ENCODE measurements at places on chromosomes 12 and 14.

DNA sequence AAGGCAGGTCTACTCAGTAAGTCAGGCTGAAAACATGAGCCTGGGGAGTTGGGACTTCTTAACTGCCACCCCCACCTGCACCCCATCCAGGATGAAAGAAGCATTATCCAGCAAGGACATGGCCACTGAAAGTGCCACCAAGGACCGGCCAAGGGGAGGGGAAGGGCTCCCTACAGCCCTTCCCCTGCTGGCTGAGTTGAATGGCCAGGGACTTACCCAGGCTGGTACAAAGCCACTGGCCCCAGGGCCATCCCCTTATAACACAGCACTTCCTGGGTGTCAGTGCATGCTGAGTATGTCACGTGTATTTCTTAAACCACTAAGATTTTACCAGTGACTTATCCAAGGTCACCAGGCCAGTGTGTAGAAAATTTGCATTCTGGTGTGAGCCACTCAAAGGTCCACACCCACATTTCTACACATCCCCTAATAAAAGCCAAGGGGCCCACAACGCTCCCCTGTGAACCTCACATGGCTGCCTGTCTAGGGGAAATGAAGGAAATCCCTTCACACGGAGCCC lies 29.3 kb upstream of the ZFP36L1 start:
- DNase-seq = no peak

GRCh38 chr12:88471331-88472045 lies 108.8 kb downstream of the KITLG start:
- DNase-seq = peak; percentile 28

DNA sequence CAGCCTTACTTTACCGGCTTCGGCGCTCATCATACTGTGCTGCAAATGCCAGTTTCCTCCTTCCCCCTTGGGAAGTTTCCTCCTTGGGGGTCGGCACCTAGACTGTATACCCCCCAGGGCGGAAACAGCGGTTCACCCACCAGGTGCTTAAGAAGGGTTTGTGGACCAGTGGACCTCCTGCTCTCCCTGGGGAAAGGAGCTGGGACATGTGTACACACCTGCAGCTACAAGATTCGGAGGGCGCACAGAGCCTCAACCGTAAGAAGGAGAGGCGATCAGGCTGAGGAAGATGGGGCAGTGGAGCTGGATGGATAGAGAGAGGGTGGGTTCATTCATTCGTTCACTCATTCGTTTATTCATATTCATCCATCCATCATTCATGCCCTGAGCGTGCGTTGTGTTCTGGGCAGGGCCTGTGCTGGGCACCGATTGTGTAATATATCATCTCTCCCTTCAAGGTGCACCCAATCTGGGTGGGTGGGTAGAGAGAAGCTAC lies 717 bp upstream of the ZNF839 start:
- DNase-seq = no peak

DNA sequence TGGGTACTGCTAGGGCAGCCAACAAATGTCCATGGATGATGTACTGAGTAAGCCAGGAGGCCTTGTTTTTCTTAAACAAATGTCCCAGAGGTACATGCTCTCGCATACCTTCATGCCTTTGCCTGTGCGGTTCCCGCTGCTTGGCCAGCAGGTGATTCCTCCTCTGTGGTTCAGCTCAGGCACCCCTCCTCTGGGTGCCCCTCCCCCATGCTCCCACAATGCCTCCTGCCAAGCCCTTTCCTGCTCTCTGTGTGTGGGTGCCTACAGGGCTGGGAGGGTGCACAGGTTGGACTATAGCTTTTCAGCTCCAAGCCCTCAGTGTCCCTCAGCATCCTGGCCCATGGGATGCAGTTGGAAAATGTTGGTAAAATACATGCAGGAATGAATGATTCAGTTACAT lies 23.5 kb downstream of the ASB2 start:
- DNase-seq = no peak

DNA sequence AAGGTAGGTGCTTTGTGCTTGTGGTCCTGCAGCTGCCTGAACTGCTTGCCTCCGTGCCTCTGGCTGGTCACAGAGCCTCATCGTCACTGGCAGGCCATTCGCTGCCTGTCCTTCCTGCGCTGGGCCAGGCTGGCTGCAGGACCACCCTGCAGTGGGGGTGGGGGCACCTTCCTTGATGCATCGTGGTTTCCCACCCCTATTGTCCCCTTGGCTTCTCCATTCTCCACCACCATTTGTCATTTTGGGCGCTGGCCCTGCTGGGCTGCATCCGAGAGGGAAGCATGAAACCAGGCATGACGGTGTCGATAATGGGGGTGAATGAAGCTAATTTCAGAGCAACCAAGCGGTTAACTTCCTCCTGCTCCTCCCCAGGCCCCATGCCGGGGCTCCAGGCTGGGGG lies 127.7 kb downstream of the NRXN3 start:
- DNase-seq = no peak

DNA sequence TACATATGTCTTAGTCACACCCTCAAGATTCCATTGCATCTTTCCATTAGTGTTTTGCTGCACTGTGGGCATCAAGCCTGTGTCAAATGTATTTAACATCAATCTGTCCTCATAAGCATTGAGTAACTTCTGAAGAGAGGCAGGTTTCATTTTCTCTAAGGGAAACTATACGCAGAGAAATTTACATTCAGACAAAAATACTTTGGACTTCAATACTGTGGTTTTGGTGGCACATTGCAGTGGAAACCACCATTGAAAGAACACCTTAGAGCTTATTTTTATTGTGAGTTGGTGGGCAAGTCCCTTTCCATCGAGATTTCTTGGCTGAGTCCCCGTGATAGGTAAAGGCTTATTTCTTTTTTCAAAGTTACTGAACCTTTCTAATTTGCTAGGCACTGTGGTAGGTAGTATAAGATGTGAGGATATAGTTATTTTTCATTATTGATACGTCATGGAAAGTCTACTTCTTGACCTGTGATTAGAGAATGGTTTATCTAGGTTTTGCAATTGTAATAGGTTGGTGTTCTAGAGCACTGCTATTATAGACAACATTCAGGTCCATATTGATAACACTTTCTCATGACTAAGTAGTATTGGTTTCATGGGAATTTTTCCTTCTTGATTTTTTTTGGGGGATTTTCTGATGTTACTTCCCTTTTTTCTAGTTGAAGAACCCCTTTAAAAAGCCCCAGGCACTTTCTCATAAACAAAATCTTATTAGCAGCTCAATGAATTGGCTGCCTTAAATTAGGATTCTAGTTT lies 81.9 kb downstream of the CFAP54 start:
- DNase-seq = no peak

GRCh38 chr12:68405343-68405781 lies 73.2 kb upstream of the MDM1 start:
- DNase-seq = no peak

DNA sequence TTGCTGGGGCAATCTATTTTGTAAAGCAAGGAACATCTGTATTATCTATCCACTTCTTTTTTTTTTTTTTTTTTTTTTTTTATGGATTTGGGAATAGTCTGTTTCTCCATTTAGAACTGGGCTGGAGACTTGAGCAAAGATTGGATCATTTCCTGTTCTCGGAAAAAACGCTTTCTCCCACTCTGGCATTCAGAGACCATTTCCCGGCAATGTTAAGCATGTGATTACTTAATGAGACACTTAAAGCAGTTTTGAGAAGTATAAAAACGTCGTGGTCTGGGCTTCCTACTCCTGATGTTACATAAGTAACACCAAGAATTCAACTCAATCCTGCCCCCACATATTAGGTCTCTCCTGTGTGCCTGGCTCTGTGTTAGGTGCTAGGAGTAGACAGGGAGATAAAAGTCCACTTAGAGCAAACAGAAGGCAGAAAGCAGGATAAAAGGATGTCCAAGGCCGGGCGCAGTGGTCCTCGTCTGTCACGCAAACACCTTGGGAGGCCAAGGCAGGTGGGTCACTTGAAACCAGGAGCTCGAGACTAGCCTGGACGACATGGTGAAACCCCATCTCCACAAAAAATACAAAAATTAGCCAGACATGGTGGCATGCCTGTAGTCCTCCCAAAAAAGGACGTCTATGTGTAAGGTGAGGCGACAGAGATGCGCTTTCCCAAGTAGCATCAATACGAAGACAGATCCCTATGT lies 152.1 kb upstream of the GSC start:
- no peak for DNase-seq
